ENCODE measurements at places on chromosomes 5 and 9.

- peak; percentile 66 for DNase-seq
Measured at GRCh38 chr5:154117050-154117449, 73.5 kb upstream of the GALNT10 start.

DNA sequence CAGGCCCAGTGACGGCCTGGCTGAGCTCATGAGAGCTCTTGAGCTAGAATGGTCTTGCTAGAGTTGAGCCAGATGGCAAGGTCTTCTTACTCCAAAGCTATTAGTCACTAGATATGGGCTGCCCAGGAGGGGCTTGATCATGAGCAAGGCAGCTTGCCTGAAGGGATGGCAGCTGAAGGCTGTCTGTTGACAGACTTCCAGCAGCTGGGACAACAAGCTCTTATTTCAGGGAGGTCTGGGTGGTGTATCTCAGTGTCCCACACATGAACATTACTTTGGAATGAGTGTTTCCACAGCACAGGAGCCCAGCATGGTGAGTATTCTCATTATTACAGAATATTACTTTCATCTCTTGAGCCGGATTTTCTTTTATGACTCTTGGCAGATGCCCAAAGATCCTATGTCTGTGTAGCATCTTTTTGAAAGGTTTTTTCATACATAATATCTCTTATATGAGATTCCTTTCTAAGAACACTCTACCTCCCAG lies 414.1 kb downstream of the ARHGEF28 start:
- DNase-seq, result peak; percentile 61

- no peak for DNase-seq
Measured at GRCh38 chr9:36902080-36902716, 131.9 kb downstream of the PAX5 start.

- DNase-seq, result no peak
Measured at GRCh38 chr5:122499585-122499984, 187.5 kb downstream of the SNCAIP start.

DNA sequence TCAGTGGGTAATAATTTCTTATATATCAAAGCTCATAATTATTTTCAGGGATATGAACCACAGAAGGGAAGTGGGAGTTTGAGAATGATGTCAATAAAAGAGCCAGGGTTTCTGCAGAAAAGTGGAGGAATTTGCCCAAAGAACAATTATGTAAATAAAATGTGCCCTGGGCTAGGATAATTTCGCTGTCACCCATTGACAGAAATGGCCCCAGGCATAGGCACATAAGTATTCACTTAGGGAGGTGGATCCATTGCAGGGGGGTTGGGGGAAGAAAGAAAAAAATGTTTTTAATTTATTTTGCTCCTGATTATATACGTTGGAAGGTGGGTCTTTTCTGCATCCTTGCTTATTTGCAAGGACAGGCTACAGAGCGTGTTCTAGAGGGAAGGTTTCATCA lies 135.1 kb upstream of the IRX2 start:
- DNase-seq, result no peak

DNA sequence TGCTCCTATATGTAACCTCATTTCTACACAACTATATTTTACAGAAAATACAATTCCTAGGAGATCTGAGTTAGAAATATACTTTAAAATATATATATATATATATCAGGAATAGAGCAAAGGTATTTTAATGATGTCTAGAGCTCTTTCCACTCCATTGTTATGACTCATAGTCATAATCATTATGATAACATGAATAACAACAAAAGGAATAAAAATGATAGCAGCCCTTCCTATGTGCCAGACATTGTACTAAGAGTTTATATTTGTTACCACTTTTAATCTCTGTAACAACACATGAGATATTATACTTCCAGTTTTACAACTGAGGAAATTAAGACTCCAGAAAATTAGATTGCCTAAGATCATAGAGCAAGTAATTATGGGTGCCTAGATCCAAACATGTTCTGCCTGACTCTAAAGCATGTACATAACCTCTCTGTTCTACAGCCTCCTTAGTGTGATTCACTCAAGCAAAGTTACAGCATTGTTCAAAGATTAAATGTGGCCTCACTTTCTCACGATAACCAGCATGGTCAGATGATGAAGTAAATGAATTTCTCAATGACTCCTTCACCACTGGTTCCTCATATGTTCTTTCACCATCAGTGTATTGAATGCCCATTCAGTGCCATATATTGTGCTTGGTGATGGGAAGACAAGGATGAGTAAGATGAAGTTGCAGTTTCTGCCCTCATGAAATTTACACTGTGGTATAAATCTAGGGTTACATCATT lies 452.1 kb downstream of the EFNA5 start:
- DNase-seq, result no peak

GRCh38 chr5:32143617-32144377 lies 30.3 kb downstream of the GOLPH3 start:
- no peak for DNase-seq

DNA sequence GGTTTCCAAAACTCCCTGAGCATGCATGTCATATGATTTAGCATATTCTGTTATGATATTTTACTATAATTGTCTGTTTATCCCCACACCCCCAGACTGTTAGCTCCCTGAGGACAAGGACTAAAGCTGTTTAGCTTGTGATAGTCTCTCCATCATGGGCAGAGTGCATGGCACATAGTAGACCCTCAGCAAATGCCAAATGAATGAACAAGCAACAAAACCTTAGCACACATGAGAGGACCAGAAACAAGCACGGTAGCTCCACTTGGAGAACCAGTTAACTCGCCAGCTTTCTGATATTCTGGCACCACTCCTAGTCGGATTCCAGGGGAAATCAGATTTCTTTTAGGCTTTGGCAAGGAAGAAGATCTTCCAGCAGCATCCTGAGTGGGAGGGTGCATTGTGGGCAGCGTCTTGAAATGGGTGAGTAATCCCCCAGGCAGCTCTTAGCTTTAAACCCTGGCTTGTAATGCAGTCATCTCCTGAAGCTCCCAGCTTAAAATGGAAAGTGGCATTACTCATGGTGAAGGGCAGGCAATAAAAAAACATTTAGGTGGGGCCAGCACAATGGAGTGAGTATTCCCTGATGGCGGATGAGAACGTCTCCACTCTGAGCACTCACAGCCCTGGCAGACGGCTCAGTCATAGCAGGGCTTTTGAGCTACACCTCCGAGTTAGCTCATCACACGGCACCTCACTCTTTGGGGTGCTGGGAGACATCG lies 41.1 kb downstream of the FGF1 start:
- no peak for DNase-seq

DNA sequence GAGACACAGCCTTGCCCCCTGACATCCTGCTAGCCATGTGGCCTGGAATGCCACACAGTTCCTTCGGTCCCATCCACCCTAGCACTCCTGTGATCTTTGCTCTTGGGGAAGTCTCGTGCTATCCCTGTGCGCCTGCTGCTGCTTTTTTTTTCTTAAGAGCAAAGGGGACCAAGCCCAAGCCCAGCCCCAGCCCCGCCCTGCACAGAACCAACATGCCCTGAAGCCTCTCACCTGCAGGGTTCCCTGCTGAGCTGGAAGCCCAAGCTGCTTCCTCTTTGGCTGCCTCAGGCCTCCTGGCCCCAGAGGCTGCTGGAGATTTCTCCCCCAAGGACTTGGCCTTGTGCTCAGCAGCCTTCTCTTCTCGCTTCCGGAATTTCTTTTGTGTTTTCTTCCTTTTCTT lies 1.8 kb downstream of the SURF6 start:
- DNase-seq, result no peak
